Stimulated activated CD8-positive, alpha-beta memory T cell treated with anti-CD3 and anti-CD28 coated beads, Interleukin-7, amount 100 ng/mL, for 4 hours (primary cell): ENCODE measurements at places on chromosomes 2 and 18.

DNA sequence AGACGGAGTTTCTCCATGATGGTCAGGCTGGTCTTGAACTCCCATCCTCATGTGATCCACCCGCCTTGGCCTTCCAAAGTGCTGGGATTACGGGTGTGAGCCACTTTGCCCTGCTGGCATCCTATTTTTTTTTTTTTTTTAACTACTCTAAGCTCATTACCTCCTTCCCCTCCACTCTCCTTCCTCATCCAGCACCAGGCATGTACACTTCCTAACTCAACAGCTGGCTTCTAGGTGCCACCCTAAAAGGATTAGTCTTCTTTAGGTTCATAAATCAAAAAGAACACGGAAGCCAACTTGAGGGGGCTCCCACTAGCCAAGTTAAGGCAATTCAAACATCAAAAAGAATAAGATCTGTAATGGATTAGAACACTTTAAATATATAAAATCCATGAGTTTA is 70.6 kb upstream of the TEX51 start:
- no peak for DNase-seq

GRCh38 chr2:238720232-238720672 is 127.6 kb upstream of the TWIST2 start:
- DNase-seq, result no peak

DNA sequence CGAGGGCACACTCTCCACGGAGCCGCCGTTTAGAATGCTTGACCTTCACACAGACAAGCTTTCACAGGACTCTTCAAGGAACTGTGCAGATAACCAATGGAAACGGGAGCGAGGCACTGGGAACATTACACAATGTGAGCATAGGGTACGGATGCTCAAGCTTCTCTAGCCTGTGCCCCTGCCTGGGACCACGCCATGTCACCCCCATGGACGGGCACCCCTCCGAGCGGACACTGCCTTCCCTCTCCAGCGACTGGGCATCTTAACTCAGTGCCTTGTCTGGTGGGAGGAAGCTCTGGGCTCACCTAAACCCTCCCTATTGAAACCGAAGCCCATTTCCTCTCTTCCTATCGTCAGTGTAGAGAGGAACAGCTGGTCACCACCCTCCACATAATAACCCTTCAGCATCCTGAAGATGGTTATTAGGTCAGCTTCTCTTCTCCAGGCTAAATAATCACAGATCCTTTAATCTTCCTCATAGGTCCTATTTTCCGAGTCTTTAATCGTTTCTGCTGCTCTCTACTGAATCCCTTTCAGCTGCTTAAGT is 626.7 kb downstream of the GALR1 start:
- no peak for DNase-seq

DNA sequence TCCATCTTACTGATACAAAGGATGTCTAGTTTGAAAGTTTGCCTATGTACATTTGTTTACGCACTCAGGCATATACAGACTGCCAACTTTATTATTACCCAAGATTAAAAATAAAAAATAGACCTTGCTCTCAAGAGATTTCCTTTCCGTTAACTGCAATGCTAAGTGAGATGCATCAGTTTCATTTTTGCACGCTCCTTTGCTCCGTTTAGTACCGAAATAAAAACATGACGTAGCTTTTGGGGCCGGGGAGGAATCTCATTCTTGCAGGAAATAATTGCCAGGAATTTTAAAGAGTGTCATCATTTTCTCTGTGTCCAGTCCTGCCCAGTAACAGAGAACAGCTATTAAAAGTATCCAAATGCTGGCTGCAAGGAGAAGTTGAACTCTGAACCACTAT is 169.5 kb downstream of the SLC8A1 start:
- DNase-seq, result no peak

- no peak for DNase-seq
Measured at GRCh38 chr2:239991689-239992314, 33.3 kb downstream of the NDUFA10 start.

GRCh38 chr2:1794821-1795220 is 50.5 kb upstream of the PXDN start:
- no peak for DNase-seq

- no peak for DNase-seq
Measured at GRCh38 chr2:140091926-140092325, 1311.7 kb upstream of the NXPH2 start.

GRCh38 chr2:96856776-96857666 is 795 bp downstream of the ANKRD39 start:
- no peak for DNase-seq
